ENCODE measurements at places on chromosomes 2 and 18.

GRCh38 chr2:134244086-134244485, 9.8 kb upstream of the MGAT5 start:
- no peak for DNase-seq

DNA sequence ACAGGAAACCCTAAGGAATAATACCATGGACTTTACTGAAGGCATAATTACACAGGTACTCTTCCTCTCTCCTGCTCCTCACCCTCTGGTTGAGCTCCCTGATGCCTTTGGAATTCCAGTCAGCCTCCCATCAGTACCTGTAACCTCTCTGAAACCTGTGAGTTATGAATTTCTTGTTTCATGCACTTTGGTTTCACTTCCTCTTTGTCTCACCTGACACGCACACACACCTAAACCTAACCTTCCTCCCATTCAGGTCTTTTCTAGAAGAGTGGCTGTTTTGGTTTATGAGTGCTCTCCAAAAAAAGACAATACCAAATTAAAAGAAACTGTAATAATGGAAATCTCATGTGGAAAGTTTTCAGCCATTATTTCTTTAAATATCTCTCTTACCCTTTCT, 451.3 kb upstream of the VWC2L start:
- no peak for DNase-seq

DNA sequence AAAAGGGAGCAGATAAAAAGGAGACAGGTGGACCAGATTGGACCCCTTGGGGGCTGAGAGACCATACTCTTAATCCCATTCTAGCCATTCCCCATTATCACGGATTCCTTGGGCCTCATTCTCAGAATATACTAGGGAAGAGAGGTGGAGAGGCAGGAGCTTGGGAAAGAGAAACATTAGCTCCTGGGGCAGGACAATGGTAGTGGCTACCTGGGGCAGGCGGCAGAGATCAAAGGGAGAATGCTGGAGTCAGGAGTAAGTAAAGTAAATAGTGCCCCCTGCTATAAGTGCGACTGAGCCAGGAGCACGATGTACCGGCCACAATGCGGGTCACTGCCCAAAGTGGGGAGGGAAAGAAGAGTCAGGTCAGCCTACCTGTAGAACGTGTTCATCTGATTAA, 20.4 kb upstream of the IHH start:
- DNase-seq: no peak

- DNase-seq: no peak
Observed at GRCh38 chr2:127403460-127403859, 14.8 kb upstream of the PROC start.

DNA sequence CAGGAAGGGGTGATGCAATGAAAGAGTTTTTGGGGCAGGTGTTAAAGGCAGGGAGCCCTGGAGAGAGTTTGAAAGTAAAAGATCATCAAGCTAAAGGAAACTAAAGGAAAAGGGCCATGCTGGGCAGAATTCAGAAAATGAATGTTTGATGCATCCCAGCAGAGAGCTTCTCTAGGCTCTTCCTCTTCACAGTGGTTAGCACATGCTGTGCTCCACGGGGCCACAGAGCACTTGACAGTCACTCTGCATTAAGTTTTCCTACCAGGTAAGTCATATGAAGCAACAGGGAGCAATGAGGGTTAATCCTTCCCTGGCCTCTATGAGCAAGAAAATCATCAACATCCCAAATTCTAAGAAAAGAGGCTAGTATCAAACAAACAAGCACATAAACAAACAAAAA, 895.2 kb downstream of the TRIB2 start:
- DNase-seq: no peak

- DNase-seq: no peak
Observed at GRCh38 chr2:124301915-124302314, 276.8 kb downstream of the CNTNAP5 start.

GRCh38 chr2:86383844-86384243, 46.4 kb upstream of the REEP1 start:
- DNase-seq: no peak
